ENCODE measurements at places on chromosomes 2 and 18. TPM values are rescaled to one million over a fixed set of nuclear protein-coding genes. Genes with fewer than 3 reads are reported as not detected.

- ATAC-seq: no peak
Observed at GRCh38 chr2:46669996-46670793, 190.8 kb downstream of the TMEM247 start.

DNA sequence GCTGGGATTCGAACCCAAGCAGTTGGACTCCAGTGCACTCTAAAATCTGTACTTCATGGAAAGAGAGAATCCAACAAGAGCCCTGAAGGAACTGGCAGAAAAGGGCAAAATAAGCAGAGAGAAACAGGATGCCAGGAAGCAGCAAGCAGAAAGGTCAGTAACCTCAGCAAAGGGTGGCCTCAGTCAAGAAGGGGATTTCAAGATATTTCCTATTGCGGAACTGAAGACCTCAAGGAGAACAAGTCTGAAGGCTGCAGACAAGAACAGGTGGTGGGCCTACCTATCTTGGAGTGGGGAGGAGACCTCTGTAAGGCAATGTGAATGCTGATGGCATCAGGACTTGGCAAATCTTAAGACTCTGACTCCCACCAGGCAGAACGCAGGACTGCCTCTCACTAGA, 20.1 kb upstream of the MREG start:
- ATAC-seq: no peak

- no peak for ATAC-seq
Observed at GRCh38 chr2:202762556-202762955, 109.0 kb downstream of the ICA1L start.

- ATAC-seq: no peak
Observed at GRCh38 chr2:4507661-4508060, 804.3 kb downstream of the DCDC2C start.

- no peak for ATAC-seq
Observed at GRCh38 chr2:44941551-44942234, at the start of gene SIX3. TSS of gene SIX3 (plus strand) at chr2:44941702. CDS start at chr2:44942105, 403 bp downstream.

GRCh38 chr2:200945395-200945729, 18.1 kb downstream of the ORC2 start:
- ATAC-seq: no peak

GRCh38 chr2:220302756-220303155, 675.3 kb downstream of the SLC4A3 start:
- no peak for ATAC-seq

CELF4 gene
- not detected for total RNA-seq

EFEMP1 gene
- total RNA-seq: 12.7 TPM

LYG2 gene
- not detected for total RNA-seq
